ENCODE measurements at places on chromosomes 3 and 15. TPM values are rescaled to one million over a fixed set of nuclear protein-coding genes. Genes with fewer than 3 reads are reported as not detected.

The TMPRSS7 gene
- not detected for total RNA-seq

The TRPM1 gene
- not detected for total RNA-seq

The LRTM1 gene
- total RNA-seq, result not detected

The DLEC1 gene
- 2.0 TPM for total RNA-seq

The MNS1 gene
- total RNA-seq, result 4.3 TPM

The BHLHE40 gene
- total RNA-seq, result 4.1 TPM

The ZNF660 gene
- 16.4 TPM for total RNA-seq

The RARRES1 gene
- 0.81 TPM for total RNA-seq

The CSTA gene
- total RNA-seq, result not detected

Measured in H9 (cell line).